Stimulated activated CD8-positive, alpha-beta memory T cell treated with anti-CD3 and anti-CD28 coated beads, Interleukin-7, amount 100 ng/mL, for 1 hour (primary cell): ENCODE measurements at places on chromosomes 5 and 9.
A peak's percentile ranks its signal among the peaks of the same experiment; 100 is the strongest.

GRCh38 chr9:123387686-123388085 is 31.7 kb downstream of the CRB2 start:
- DNase-seq, result no peak

GRCh38 chr9:70256123-70256551 is 2.6 kb upstream of the SMC5 start:
- no peak for DNase-seq

DNA sequence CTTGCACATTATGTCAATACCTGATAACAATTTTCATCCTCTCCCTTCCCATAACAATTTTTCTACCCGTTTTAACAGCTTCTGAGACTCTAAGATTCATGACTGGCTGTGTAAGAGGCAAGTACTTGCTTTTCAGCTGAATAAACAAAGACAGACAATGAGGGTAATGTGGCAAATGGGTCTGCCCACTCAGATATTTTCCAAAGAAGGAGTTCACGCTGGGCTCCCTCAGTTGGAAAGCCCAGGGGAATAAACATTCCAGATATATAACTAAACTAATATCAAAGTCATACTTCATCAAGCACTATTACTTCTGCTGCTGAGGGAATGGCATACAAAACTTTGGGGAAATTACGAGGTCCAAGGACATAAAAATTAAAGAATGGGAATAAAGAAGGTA is 24.4 kb downstream of the MEGF9 start:
- no peak for DNase-seq

DNA sequence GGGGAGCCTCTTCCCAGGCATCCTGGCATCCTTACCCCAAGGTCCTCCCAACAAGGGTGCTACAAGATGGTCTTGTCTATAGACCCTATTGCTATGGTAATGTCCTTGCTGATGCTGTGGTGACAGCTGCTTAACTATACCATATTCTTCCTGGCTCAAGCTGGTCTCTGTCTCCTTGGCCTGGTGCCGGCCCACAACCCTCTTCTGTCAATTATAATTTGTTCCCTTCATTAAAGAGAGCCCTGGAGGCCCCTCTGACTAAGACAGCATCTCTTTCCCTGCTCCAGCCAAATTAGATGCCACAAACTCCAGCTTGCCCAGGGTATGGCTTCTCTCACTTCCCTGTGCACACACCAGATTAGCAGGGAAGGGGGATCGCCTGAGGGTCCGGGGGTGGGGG is 86.7 kb downstream of the PSD2 start:
- DNase-seq, result no peak

- no peak for DNase-seq
Measured at GRCh38 chr5:137629646-137630045, 106.2 kb downstream of the KLHL3 start.

GRCh38 chr9:88339317-88339716 is 48.9 kb upstream of the SPIN1 start:
- no peak for DNase-seq

DNA sequence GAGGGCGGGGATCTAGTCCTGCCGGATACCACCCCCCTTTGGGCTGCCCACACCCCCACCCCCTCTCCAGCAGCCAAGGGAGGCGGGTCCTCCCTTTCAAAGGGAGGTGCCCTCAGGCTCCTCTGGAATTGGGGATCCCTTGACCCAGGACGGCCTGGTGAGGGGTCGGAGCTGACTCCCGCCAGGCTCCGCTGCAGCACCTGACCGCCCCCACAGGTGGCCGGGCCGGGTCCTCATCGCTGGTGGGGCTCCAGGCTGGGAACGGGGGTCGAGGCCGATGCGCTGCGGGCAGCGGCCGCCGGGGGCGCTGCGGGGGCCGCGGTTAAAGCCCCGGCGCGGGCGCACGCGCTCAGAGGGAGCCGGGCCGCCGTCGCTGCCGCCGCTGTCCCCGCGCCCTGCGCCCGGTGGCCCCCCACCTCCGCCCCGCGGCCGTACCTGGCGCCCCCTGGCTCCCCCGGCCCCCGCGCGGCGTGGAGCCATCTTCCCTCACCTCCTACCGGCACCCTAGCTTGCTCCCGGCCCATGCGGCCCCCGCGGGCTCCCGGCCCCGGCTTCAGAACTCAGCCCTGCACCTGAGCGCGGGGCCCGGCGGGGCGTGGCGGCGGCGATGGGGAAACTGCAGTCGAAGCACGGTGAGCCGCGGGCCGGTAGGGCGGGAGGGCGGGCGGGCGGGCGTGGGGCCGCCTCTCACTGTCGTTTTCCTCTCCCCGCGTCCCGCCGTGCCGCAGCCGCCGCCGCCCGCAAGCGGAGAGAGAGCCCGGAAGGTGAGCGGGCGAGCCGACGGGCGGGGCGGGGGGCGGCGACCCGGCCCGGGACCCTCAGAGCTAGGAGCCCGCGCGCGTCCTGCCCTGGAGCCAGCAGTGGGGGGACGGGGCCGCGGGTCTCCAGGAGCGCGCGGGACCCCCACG is at the start of gene NKD2:
NKD2 (plus strand) TSS at position 352 of the 908 bp plus-strand sequence; CDS start at position 608, 256 bp downstream.
- peak; percentile 19 for DNase-seq

GRCh38 chr9:136053757-136054142 is 41.3 kb downstream of the NACC2 start:
- no peak for DNase-seq

GRCh38 chr5:14011089-14012020 is 66.9 kb upstream of the DNAH5 start:
- DNase-seq, result no peak

DNA sequence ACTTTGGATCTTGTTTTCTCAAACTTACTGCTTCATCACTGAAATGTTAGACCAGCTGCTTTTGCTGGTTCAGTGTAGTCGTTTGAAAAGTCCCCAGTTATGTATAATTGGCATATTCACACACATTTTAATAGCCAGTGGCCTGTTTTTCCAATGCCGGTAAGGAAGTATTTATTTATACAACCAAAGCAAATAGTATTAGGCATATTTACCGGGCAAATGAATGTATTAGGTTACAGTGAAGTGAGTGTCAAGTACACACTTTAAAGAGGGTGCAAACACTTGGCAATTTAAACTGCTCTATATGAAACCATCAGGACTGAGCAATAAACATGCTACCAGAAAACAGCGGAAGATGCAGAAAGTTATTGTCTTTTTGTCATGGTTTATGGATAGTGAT is 242.9 kb downstream of the MCTP1 start:
- DNase-seq, result no peak

- DNase-seq, result peak; percentile 41
Measured at GRCh38 chr9:36023260-36024048, 13.3 kb upstream of the RECK start.

DNA sequence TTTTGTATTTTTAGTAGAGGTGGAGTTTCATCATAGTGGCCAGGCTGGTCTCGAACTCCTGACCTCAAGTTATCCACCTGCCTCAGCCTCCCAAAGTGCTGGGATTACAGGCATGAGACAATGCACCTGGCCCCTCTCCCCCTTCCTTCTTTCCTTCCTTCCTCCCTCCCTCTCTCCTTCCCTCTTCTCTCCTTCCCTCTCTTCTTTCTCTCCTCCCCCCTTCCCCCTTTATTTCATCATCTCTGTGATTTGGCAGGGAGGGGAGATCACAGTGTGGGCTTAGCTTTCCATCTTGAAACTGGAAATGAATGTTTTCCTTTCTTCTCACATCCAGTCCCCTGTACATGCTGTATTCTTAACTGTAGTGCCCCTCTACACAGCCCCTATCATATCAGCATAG is 12.7 kb downstream of the RHOBTB3 start:
- no peak for DNase-seq

DNA sequence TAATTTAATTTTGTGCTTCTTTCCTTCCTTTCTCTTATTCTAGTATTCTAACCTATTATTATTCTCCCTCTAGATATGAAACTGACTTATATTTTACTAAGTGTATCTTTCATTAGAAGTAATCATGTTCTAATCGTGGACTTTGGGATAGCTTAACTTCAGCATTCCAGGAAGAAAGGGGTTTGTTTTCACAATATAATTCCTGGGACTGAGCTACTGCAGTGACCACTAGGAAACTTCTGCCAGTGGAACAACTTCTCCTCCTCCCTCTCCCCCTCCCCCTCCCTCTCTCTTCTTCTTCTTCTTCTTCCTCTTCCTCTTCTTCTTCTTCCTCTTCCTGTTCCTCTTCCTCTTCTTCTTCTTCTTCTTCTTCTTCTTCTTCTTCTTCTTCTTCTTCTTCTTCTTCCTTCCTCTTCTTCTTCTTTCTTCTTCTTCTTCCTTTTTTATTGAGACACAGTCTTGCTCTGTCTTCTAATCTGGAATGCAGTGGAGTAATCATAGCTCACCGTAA is 127.9 kb downstream of the NNT start:
- DNase-seq, result no peak

GRCh38 chr9:73050065-73050816 is 97.4 kb upstream of the ALDH1A1 start:
- DNase-seq, result no peak

DNA sequence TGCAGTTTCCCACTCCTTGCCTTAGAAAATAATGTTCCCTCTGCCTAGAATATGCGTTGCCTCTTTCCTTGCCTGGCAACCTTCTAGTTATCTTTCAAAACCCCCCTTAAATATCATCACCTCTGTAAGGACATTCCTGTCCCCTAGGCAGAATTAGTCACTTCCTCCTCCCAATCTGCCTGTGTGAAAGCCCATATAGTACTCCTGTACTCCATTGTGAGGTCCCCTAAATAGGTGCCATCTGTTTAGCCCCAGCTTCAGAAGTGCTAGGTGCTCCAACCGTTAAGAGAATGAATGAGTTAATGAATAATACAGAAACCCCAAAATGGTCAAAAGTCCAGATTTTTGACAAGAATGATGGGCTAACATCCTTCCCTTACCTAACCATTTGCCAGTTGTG is 181.4 kb downstream of the GDNF start:
- DNase-seq, result no peak

GRCh38 chr5:166710271-166710670 is 1581.2 kb upstream of the WWC1 start:
- no peak for DNase-seq

GRCh38 chr5:15852217-15852616 is 327.4 kb downstream of the MARCHF11 start:
- no peak for DNase-seq

DNA sequence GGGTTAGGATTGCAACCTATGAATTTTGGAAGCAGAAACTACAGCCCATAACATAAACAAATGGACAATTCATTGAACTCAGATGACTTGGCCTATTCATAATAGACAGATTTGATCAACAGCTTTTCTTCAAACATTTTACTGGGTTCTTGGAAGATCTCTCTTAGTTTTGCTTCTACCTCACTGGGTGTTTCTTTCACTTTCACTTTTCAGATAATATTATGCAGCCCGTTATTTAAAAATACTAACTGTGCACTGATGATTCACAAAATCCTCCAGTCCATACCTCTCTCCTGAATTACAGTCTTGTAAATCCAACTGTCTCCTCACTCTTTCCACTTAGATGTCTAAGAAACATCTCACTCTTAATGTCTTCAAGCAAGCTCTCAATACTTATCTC is 183.5 kb upstream of the IRX1 start:
- DNase-seq, result no peak

DNA sequence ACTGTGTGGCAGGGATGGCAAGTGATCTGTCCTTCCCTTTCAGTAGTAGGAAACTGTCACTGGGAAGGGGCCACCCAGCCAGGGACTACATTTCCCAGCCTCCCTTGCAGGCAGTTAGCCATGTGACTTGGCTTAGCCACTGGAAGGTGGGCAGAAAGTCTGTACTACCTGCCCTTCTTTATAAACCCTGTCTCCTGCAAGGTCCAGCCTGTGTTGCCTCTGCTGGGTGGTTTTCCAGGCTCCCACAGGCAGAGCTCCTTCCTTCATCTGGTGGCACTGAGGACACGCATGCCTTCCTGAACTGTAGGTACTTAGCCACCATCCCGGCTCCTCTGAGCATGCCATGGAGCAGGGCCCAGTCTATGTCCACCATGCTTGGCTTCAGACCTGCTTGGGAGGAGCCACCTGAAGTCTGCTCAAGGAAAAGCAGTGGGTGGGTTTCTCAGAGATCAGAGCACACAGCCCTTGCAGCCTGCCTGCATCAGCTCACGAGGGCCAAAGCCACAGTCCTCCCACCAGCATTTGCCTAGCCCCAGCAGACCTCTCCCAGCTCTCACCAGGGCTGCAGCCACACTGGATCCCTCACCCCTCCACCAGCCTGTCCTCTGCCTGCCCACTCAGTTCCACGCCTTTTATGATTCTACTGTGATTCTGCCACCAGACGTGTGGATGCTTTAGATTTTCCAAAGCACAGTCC is 16.7 kb upstream of the SLC25A51 start:
- DNase-seq, result no peak

- DNase-seq, result no peak
Measured at GRCh38 chr9:91246846-91247245, 114.9 kb downstream of the AUH start.

- DNase-seq, result no peak
Measured at GRCh38 chr9:250625-251024, 36.0 kb downstream of the DOCK8 start.

GRCh38 chr9:117927354-117927753 is 223.2 kb downstream of the TLR4 start:
- DNase-seq, result no peak

DNA sequence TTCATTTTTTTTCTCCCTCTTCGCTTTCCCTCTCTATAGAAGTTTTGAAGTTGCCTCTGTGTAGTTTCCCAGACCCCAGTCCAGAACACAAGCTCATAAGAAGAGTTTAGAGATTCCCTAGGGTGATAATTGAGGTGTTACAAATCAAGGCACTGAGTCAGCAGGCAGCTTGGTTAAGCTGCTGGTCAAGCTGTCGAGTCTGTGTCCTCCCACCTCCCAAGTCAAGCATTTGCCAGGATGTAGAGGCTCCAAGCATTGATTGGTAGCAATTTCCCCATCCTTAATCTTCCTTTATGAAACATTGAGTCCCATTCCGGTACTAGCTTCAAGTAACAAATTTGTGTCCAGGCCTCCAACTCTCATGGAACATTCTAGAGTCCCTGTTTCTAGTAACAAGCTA is 47.5 kb upstream of the SLC1A1 start:
- no peak for DNase-seq

DNA sequence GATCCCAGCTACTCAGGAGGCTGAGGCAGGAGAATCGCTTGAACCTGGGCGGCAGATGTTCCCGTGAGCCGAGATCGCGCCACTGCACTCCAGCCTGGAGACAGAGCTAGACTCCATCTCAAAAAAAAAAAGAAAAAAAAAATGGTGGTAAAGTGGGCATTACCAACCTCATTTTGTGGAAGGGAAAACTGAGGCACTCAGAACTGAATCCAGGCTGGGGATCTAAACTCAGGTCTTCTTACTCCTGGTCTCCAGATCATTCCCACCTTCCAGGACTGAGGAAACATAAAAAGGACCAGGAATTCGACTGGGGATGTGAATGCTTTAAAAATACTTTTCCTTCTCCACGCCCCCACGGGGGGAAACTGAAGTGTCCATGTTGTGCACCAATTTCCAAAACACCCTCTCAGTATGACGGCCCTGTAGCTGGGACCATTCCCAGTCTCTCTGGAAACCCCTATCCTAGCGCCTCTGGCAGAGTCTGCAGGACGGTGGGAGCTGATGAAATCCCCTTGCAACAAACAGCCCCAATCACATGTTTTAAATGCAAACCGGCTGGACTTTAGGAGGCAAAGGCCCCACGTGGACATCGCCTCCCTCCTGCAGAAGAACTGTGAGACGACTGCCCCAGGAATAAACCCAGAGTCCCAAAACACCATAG is 8.9 kb upstream of the AKNA start:
- DNase-seq, result no peak

DNA sequence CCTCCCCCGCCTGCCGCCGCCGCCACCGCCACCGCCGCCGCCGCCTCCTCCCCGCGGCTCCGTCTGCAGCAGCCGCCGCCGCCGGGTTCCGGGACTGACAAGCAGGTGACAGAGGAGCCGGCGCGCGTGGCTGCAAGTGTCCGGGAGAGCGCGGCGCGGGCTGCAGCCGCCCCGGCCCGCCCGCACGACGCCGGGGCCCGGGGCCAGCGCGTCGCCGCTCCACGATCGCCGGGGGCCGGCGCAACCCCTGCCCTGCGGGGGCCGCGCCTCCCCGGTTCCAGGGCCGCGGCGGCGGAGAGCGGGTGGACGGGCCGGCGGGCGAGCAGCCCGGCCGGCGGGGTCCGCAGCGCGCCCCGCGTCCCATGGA is 343 bp downstream of the LMX1B start:
- no peak for DNase-seq
